ENCODE measurements at places on chromosomes 1 and 21.

GRCh38 chr1:21262293-21263051, 27.8 kb downstream of the ECE1 start:
- H3K4me3 ChIP-seq, result no peak overlapping the region
- H3K27ac ChIP-seq, result peak overlapping the region; percentile 89
- peaks cover 16% of the 10 kb centered on the region for H3K4me1 ChIP-seq
- no peak for DNase-seq

GRCh38 chr1:157542676-157543075, 9.6 kb downstream of the FCRL5 start:
- no peaks in the 10 kb centered on the region for H3K4me1 ChIP-seq
- no peak overlapping the region for H3K27ac ChIP-seq
- no peak overlapping the region for H3K4me3 ChIP-seq

GRCh38 chr1:7644961-7645750, 125.9 kb upstream of the VAMP3 start:
- peak overlapping the region; percentile 47 for H3K27ac ChIP-seq
- H3K36me3 ChIP-seq, result no peaks in the 10 kb centered on the region
- H3K4me1 ChIP-seq, result peaks cover 15% of the 10 kb centered on the region
- no peak overlapping the region for H3K4me3 ChIP-seq
- H3K27me3 ChIP-seq, result peaks cover 2% of the 10 kb centered on the region

DNA sequence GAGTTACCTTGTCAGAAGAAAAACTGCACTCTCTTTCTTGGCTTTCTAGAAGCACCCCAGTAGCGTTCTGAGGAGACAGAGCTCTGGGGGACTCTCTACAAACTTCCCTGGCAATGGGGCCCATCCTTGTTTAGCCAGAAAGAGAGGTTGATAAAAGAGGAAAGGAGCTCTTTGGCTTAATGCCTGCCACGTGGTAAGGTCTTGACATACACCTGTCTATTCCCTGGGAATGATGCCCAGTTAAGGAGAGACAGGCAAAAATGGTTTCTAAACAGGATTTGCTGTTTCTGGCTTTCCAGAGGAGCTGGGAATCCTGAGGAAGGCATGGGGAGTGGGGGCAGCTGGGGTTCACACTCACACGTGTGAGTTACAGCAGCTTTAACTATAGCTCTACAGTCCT, 30.2 kb upstream of the IL20 start:
- no peak overlapping the region for H3K4me3 ChIP-seq
- peaks cover 14% of the 10 kb centered on the region for H3K4me1 ChIP-seq
- no peak overlapping the region for H3K27ac ChIP-seq
- H3K36me3 ChIP-seq, result no peaks in the 10 kb centered on the region
- peaks cover 52% of the 10 kb centered on the region for H3K27me3 ChIP-seq

GRCh38 chr1:192801451-192801850, 7.4 kb upstream of the RGS2 start:
- peaks cover 19% of the 10 kb centered on the region for H3K4me1 ChIP-seq
- no peak overlapping the region for H3K4me3 ChIP-seq
- DNase-seq, result no peak
- H3K27me3 ChIP-seq, result no peaks in the 10 kb centered on the region

DNA sequence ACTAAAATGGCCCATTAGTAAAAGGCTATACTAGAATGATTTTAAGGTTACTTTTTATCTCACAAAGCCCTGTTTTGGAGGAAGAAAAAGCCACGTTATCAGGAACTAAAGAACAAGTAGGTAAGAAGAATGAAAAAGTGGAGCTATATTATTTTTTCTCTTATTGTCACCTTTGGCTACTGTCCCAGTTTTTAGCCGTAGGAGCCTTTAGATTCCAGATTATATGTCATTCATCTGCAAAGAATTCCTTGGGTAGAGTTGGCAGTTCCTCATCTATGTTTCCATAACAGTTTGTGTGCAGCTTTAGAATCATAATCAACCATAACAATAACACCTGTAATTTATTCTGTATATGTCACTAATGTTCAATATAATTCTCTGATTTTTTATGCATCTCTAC, 83.8 kb downstream of the TPR start:
- no peak for DNase-seq
- H3K27me3 ChIP-seq, result peaks cover 7% of the 10 kb centered on the region
- no peak overlapping the region for H3K4me3 ChIP-seq
- H3K36me3 ChIP-seq, result no peaks in the 10 kb centered on the region

GRCh38 chr1:74818661-74819456, 85.9 kb downstream of the TYW3 start:
- DNase-seq, result no peak
- peaks cover 17% of the 10 kb centered on the region for H3K27me3 ChIP-seq
- H3K36me3 ChIP-seq, result no peaks in the 10 kb centered on the region
- no peak overlapping the region for H3K4me3 ChIP-seq
- H3K27ac ChIP-seq, result no peak overlapping the region
- no peaks in the 10 kb centered on the region for H3K4me1 ChIP-seq

DNA sequence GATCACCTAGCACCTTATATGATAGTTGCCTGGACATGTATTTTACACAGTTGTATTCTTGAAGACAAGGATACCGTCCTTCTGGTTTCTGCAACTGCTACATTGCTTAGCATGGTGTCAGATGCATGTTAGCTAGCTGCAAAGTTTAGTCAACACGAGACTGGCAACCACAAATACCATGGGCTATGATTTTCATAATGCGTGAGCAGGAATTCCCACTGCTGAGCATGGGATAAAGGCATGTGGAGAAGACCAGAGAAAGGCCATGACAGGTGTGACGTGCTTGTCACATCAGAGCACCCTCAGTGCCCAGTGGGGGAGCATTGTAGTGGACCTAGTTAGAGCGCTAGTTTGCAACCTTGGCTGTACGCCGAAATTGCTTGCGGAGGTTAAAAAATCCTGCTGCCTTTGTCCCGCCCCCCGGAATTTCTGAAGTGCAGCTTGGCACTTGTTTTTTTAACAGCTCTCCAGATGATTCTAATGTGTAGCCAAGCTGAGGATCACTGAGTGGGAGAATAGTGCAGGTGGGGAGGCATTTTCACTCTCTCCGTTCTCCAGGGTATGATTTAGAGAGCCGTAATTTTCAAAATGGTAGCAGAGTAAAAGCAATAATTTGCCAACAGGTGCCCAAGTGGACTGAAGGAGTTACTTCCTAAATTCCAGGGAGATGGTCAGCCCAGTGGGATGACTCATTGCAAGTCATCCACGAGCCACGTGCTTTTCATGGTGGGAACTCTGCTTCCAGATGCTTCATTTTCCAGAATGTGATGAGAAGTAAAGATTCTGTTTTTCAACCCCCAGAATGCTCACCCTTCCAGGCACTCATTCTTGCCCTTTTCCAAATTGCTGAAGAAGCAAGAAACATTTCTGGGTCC, 81.0 kb downstream of the CNIH3 start:
- no peak for DNase-seq
- H3K27ac ChIP-seq, result no peak overlapping the region
- no peak overlapping the region for H3K4me3 ChIP-seq
- H3K4me1 ChIP-seq, result no peaks in the 10 kb centered on the region

DNA sequence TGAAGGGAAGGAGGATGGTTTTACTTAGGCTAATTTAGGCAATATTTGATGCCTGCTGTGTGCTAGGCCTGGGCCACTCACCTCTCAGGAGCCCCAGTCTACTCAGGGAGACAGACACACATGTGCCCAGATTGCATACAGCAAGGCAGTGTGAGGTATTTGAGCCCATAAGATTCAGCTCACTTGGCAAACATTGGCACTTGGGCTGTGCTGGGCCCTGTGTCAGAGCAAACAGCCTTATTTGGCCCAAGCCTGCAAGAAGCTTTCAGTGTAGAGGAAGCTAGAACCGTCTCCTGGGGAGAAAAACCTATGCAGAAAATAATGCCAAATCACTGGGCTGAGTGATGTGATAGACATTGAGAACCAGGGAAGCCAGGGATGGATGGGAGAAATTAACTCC, 3.9 kb upstream of the SYNC start:
- H3K36me3 ChIP-seq, result no peaks in the 10 kb centered on the region
- H3K4me3 ChIP-seq, result no peak overlapping the region
- H3K27me3 ChIP-seq, result no peaks in the 10 kb centered on the region
- H3K4me1 ChIP-seq, result peaks cover 23% of the 10 kb centered on the region

DNA sequence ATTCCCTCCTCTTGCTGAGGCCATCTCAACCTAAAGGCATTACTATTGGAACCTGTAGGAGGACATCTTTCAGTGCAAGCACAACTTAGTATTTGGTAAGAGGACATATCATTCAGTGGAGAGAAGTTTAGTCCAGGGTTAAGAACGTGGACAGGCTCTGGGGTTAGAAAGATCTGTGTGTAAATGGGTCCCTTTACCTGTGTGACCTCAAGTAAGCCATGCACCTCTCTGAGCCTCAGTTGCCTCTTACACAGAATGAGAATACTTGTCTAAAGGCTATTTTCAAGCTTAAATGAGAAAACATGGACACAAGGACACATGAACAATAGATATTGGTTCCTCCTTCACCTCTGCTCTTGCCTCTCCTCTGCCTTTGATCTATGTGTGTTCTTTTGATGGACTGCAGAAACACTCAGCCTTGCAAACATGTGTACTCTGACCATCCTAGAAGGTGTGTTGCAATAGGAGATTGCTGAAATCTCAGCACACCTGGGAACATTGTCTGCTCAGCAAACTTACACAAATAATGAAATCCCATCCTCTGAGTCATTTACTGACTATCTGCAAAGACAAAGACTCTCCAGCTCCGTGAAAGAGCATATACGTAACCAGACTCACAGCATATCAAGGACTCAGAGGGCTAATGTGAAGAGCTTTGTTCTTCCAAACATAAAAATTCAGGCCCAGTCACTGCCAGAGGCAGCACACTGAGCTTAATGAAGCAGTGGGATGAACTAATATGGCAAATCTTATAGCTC, 143.8 kb downstream of the DAB1 start:
- no peak overlapping the region for H3K4me3 ChIP-seq
- H3K27me3 ChIP-seq, result no peaks in the 10 kb centered on the region
- H3K36me3 ChIP-seq, result no peaks in the 10 kb centered on the region
- no peaks in the 10 kb centered on the region for H3K4me1 ChIP-seq
- no peak overlapping the region for H3K27ac ChIP-seq
- DNase-seq, result no peak

DNA sequence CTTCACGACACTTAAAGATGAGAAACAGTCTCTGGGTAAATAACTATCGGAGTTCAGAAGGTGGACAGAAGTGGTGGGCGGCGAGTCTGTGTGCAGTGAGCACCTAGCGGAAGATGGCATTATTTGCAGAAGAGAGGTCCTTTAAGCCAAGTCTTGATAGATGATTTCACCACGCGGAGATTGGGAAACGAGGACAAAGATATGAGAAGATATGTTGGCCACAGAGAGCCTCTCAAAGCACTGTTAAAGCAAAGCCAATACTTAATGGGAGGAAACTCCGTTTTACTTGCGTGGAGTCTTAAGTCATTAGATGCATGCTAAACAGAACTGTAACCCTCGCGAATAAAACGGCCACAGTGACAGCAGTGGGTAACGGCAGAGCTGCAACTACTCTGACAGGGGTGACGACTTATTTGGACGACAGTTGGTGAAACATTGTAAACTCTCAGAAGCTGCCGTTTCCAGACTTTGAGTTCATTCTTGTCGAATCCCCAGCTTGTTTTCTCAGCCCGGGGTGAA, 577 bp upstream of the CEP350 start:
- DNase-seq, result peak; percentile 42
- peaks cover 24% of the 10 kb centered on the region for H3K4me1 ChIP-seq
- peaks cover 2% of the 10 kb centered on the region for H3K27me3 ChIP-seq
- peak overlapping the region; percentile 90 for H3K27ac ChIP-seq

DNA sequence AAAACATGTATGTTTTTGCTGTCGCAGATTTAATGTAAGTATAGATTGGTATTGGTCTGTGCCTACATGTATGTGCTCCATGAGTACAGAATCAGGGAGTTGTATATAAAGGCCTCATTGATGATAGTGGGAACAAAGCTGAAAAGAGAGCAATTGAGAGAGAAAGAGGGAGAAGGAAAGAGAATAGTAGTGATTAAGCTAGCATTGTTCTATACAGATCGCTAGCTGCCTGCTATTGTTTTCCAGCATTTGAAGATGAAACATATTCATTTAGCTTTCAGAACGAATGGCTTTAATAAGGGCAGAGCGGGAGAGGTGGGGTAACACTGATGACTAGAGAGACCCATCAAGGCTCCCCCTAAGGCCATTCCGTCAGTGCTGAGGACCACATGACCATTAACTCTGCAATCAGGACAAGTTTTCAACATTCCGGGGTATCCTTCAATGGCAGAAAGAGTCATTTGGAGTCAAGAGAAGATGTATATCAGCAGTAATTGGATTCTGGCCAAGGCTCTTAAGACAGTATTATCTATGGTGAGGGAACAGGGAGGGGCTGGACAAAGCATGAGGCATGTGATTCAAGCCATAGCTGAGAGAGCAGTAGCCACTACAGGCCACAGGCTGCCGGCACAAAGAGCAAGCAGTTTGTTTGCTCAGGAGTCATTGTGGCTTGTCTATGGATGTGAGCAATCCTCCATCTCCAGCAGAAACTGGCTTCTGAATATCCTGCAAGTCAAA, 176.5 kb downstream of the PBX1 start:
- H3K27ac ChIP-seq, result peak overlapping the region; percentile 79
- no peaks in the 10 kb centered on the region for H3K27me3 ChIP-seq
- H3K36me3 ChIP-seq, result peaks cover 9% of the 10 kb centered on the region
- no peak for DNase-seq
- H3K4me3 ChIP-seq, result no peak overlapping the region

DNA sequence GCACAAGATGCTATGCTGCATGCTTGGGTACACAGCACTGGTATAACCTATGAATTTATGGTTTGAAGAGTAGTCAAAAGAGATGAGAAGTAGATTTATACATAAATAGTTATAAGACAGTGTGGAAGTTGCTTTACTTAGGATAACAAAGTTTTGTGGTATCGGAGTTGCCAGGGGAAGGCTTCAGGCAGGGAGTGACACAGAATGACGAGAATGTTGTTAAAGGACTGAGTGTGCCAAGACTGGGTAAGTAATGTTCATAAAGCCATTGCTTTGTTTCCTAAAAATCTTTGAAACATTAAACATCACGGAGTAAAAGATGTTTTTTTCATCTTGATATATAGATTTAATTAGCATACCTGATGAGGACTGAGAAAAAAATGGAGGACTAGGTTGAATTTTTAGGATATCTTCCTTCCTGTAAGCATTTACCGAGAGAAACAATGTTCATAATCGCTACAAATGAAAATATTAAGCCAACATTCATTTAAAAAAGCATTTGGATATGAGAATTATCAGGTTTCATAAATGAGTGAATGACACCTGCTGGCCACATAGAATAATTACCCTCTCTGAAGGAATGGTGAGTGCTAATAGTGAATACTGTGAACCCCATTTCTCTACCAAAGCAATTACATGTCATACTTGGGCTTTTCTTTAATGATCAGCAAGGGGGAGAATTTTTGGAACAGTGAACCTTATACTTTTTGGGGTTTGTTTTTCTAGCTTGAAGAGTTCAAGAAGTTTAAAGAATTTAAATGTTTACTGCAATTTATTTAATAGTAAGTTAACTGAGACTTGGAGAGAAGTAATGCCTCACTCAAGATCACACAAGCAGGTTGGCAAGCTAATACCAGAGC, 28.4 kb downstream of the EXTL2 start:
- DNase-seq, result no peak
- no peak overlapping the region for H3K27ac ChIP-seq
- H3K4me3 ChIP-seq, result no peak overlapping the region
- H3K27me3 ChIP-seq, result no peaks in the 10 kb centered on the region
- H3K4me1 ChIP-seq, result no peaks in the 10 kb centered on the region

- H3K4me1 ChIP-seq, result peaks cover 25% of the 10 kb centered on the region
- no peaks in the 10 kb centered on the region for H3K27me3 ChIP-seq
- peak overlapping the region; percentile 95 for H3K27ac ChIP-seq
- peak overlapping the region; percentile 93 for H3K4me3 ChIP-seq
- no peaks in the 10 kb centered on the region for H3K36me3 ChIP-seq
Measured at GRCh38 chr1:20787840-20788795, 1.0 kb upstream of the HP1BP3 start.
